ENCODE measurements at places on chromosomes 4 and X.

GRCh38 chr4:122845760-122846159 lies 19.1 kb downstream of the FGF2 start:
- no peak for DNase-seq

DNA sequence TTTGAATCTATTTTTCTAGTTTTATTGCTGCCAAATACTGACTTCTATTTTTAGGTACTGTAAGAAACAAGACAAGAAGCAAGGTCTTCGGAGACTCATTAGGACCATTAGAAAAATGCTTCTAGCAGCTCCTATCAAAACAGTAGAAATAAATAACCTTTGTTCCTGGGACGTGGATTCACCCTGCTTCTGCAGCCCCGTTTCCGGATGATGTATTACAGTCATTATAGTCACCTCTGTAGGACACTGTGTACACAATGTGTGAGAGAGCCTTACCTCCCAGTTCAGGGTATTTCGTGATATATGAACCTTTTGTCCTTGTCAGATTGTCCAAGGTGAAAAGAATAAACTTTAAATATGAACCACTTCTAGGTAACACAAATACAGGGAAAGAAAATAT lies 484.0 kb upstream of the TECRL start:
- DNase-seq: no peak

DNA sequence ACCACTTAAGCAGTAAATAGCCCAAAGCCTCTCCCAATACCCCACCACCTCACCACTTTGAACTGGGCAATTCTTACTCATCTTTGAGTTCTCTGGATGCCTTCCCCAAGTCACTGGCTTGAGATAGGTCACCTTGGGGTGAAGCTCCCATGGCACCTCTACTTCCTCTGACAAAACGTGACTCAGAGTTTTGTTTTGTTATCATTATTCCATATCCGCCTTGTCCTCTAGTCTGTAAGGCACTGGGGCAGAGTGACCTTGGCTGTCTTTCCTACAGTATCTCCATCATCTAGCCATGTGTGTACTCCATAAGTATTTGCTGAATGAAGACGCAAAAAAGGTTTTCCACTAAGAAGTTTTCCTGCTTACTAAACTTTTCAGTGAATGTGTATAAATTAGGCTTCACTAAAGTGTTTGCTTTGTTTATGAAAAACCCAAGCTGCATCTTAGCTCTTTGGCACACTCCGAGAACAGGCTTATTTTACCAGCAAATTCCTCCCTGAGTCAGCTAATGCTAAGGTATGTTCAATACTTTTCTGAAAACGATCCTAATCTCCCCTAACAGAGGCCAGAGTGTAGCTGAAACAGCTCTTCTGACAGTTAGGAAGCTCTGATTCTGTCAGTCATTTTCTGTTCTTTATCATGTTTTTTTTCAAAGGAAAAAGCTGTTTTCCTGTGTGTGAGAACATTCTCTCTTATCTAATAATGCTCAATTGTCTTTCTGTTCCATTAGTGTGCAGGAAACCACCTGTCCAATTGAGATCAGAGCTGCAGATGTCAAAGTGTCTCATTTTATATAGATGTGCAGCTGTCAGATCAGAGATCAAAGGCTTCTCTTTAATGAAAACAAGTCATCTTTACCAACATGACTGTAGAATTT lies 30.2 kb upstream of the TSPAN5 start:
- DNase-seq: no peak

GRCh38 chr4:149836546-149836945 lies 20.9 kb upstream of the IQCM start:
- DNase-seq: peak; percentile 70

DNA sequence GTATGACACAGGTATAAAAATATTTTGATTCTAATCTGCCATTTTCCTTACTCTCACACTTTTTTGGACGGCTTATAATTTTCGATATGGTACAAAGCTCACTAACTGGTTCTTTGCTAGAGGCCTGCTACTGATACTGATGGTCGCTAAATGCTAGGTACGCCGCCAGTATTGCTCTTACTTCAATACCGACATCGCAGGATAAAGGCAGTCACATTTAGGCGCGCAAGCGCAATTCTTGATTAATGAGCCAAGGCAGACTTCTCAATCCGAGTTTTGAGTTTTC lies 557 bp upstream of the USP38 start:
- DNase-seq: no peak

GRCh38 chr4:951186-951585 lies 18.9 kb downstream of the TMEM175 start:
- DNase-seq: no peak

DNA sequence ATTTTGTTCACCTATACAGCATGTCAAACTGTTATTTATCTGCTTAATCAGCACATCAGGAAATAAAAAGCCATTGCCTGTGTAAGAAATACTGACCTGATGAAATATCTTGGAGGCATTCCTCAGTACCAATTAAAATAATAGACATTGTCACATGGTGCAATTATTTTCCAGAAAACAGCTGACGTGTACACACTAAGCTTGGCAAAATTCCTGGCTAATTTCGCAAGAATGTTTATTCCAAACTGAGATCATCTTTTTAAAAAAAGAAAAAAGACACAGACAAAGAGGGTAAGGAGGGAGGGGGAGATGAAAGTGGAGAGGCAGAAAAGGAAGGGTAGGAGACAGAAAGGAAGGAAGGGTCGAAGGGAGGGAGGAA lies 61.9 kb upstream of the NFKB1 start:
- DNase-seq: peak; percentile 89

DNA sequence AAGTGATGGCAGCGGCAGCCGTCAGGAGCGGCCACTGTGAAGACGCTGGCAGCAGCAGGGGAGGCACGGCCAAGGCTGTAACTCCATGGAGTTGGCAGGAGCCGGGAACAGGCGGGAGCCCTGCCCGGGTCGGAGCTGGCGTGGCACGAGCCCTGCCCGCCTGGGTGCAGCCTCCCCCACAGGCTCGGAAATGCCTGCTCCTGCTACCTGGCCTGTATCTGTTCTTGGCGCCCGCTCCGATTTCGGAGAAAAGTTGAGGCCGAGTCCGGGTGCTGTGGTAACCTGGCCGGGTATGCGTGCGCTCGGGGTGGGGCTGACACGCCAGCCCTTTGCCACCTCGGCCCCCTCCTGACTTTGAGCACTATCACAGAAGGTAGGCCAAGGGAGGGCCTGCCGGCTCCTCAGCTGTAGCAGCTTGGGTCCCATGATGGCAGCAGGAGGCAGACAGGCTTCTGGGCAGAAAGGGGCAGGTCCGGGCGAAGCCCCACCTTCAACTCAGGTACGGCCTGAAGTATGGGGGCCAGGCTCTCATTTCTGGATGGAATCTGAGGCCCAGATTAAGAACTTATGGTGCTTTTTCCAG lies 51.2 kb upstream of the SHISA3 start:
- no peak for DNase-seq

- no peak for DNase-seq
These were observed 379.9 kb downstream of the TRAM1L1 start for GRCh38 chr4:116705466-116705865.

GRCh38 chrX:35023683-35024082 lies 81.1 kb downstream of the FAM47B start:
- DNase-seq: no peak

- DNase-seq: no peak
These were observed 262.5 kb downstream of the FBXW7 start for GRCh38 chr4:152273343-152273742.

DNA sequence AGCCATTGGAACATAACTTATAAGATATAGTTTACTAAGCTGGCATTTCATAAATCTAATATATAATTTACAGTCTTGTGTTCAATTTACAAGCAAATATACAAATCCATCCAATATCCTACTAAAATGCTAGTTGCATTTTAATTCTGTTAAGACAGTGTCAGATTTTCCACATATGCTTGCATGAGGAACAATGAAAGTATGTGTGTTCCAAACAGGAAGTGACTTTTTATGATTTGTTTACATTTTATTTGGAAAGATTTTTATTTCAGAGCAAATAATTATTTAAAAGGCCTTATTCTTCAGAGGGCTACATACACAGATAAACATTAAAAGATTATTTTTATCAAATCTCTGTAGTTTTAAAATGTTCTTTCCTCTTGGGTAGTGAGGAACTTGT lies 130.1 kb downstream of the KLHL34 start:
- peak; percentile 4 for DNase-seq
